Glutamatergic neuron (in vitro differentiated cells): ENCODE measurements at places on chromosomes 6 and 20. TPM values are rescaled to one million over a fixed set of nuclear protein-coding genes. Genes with fewer than 3 reads are reported as not detected.

DNA sequence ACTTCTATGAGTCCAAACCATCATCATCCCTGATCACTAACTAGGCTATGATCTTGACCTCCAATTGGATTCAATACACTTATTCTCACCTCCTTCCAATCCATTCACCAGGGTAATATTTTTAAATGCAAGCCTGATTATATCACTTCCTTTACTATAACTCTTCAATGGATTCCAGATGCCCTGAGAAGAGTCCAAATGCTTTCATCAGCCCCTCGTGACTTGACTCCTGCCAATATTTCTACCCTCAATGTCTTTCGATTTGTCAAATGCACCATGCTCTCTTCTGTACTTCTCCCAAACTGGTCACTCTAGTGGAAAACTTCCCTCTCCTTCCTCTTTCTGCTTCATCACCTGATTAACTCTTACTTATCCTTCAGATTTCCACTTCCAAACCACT is 70.8 kb downstream of the CD164 start:
- no peak for DNase-seq

GRCh38 chr6:17877895-17878440 is 109.5 kb downstream of the KIF13A start:
- DNase-seq: no peak

GRCh38 chr20:49602345-49603208 is 34.6 kb upstream of the PTGIS start:
- no peak for DNase-seq

DNA sequence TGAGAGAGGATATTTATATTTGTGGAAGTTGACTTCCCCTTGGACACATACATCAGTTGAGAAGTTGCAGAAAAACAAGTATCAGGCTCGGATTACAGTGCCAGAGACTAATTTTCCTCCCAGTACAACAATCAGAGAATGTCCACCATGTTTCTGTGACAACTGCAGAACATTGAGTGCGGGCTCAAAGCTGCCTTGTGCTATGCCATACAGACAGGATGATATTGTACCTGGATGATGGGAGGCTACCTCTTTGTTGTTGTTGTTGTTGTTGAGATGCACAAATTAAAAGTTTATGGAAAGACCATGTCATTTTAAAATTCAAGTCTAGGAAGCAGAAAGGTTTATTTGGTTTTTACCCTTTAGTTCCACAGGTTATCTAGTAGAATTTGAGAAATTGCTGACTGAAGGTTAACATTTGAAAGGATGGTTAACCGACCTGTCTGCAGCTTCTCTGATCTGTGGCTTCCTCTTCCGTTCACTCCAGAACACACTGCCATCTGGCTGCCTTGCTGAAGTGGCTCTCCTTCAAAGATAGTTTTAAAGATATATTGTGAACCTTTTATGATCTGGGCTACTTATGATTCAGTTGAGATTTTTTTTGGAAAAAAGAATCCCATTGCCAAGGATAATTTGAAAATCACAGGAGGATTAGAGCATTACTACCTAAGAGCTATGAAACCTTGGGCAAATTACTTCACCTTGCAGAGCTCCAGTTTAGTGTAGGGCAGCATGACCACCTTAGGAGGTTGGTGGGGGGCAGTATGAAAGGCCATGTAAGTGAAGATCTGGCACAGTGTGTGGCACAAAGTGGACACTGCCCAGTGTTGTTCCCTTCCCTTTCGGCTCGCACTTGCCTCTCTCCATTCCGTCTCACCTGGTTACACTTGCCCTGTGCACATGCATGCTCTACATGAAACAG is 15.9 kb downstream of the TMEM200A start:
- DNase-seq: no peak

- peak; percentile 31 for DNase-seq
Observed at GRCh38 chr20:17504898-17505635, 26.1 kb downstream of the BFSP1 start.

DNA sequence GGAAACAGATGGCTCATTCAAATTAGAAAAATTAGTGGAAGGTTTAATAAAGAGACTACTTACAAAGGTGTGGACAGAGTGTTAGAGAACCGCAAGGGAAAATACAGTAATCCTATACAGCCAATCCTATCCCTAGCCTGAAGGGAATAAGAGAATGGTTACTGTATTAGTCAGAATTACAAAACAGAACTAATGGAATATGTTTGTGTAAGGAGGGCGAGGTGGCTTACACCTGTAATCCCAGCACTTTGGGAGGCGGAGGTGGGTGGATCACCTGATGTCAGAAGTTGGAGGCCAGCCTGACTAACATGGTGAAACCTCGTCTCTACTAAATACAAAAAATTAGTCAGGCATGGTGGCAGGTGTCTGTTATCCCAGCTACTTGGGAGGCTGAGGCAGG is 16.3 kb upstream of the TRPC4AP start:
- DNase-seq: no peak

DNA sequence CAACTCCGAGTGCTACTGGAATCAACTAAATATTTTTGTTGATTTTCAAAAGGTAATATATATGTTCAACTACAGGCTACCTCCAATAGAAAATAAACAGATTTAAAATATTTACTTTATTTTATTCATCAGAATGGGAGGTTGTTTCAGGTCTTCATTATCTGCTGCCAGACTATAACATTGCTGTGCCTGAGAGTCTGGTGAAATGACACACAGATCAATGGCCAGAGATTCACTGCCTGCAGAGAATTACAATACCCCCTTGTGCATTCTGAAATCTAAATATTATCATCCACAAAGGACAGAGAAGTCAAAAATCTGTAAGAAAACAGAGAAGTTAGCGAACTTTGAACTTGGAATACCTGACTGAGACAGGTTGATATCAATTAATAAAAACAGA is 667.8 kb upstream of the GJE1 start:
- DNase-seq: no peak

DNA sequence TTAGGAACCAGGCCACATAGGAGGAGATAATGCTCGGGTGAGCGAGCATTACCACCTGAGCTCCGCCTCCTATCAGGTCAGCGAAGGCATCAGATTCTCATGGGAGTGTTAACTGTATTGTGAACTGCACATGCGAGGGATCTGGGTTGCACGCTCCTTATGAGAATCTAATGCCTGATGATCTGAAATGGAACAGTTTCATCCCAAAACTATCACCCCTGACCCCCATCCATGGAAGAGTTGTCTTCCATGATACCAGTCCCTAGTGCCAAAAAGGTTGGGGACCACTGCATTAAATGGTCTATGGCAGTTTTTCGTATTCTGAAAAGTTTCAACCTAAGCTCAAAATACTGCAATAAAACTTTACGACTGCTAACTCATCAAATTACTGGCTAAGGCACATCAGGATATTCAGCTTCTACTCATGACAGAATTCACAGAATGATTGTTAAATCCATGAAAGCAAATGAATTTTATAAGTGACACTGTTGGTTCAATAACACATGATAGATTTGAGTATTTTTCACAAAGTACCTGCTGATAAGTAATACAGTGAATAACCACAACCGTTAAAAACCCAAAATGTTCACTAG is 25.9 kb downstream of the RNF217 start:
- no peak for DNase-seq

DNA sequence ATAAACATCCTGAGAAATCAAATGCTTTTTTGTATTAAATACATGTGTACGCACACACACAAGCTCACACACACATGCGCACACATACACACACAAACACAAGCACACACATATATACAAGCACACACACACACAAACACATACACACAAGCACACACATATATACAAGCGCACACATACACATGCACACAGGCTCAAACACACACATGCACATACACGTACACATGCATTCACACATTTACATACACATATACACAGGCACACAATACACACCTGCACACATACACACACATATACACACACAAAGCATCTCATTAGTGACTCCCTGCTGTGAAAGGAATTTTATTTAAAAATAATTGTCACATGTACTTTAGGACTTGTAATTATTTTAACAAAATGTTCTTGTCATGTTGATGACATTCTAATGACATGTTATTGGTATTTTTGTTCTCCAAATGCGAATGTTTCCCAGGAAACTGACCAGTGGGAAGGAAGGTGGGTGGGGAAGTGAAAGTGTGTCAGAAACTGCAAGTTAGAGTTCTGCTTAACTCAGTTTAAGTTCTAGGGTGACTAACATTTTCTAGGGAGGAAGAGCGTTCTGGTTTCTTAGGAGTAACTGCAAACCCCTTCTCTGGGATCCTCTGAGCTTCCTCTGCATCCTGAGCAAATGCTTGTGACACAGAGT is 113.9 kb upstream of the ZNF217 start:
- no peak for DNase-seq

DNA sequence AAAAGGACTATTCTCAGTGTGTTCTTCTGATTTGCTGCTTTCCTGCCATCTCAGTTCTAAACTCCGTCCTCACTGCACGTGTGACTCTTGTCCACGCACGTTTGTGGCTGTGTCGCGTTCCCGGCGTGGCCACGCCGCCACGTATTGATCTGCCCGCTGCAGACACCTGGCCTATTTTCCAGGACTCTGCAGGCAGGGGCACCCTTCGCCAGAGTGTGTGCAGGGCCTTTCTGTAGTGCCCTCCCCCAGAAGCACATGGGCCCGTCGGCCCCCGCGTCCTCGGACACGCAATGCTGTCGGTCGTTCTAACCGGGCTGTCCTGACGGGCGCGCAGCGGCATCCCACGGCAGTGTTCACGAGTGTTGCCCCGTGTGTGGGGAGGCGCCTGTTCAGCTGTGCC is 87.6 kb downstream of the YTHDF1 start:
- peak; percentile 7 for DNase-seq

The CRISP3 gene
- total RNA-seq: not detected

The SPEF1 gene
- 0.22 TPM for total RNA-seq

The HACE1 gene
- 22.0 TPM for total RNA-seq
